ENCODE measurements at places on chromosomes 7 and 10. TPM values are rescaled to one million over a fixed set of nuclear protein-coding genes. Genes with fewer than 3 reads are reported as not detected.

GRCh38 chr10:67098461-67098860, 172.6 kb downstream of the LRRTM3 start:
- no peak for DNase-seq

The SYT15B gene
- not detected for total RNA-seq

DNA sequence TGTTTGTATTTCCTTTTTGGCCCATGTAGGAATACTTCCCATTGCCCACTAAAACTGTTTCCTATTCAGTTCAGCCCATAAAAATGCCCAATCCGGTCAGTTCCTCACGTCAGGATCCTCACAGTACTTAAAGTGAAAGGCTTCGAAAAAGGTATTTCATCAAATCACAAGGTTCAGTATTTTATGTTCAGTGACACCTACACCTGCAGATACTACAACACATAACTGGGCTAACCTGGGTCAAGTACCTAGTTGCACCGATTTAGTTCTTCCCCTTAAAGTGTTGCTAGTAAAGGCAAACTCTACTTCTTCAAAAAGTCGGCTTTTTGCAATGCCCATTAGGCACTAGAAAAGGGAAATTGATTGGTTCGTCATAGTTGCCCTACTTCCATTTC, 1.1 kb downstream of the SNX13 start:
- peak; percentile 30 for DNase-seq

DNA sequence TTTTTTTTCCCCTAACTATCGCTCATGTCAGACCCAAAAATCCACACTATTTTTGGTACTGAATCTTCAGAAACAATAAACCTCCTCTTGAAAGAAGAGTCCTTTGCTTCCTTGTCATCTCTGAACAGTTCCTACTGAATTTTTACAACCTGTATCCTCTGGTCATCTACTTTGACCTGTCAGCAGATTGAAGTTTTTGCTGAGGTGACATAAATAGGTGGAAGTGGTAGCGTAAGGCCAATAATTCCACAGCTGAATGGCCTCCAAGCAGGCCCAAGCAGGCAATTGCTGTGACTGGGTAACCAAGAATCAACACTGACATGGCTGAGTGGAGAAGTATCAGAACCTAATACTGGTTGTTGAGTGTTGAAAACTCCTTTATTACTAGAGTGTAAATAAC, 117.4 kb upstream of the MAGI2 start:
- no peak for DNase-seq

The STAMBPL1 gene
- not detected for total RNA-seq

- no peak for DNase-seq
Measured at GRCh38 chr10:80416479-80417098, 8.2 kb downstream of the PRXL2A start.

The HOXA9 gene
- total RNA-seq = 71.2 TPM

The SMARCD3 gene
- total RNA-seq = 65.7 TPM

- no peak for DNase-seq
Measured at GRCh38 chr10:7282457-7282856, 128.4 kb downstream of the SFMBT2 start.

The GLI3 gene
- not detected for total RNA-seq

- DNase-seq = no peak
Measured at GRCh38 chr10:15420858-15421257, 49.8 kb upstream of the FAM171A1 start.

- DNase-seq = no peak
Measured at GRCh38 chr7:159093351-159093971, 51.2 kb downstream of the VIPR2 start.

GRCh38 chr10:61964949-61965702, 63.6 kb downstream of the ARID5B start:
- DNase-seq = no peak

The DNA2 gene
- total RNA-seq = 41.0 TPM

- DNase-seq = no peak
Measured at GRCh38 chr7:80347173-80347572, 164.7 kb downstream of the GNAT3 start.

The PCGF5 gene
- total RNA-seq = 0.07 TPM

The GSTO2 gene
- total RNA-seq = 16.6 TPM

GRCh38 chr7:50653126-50653864, 88.1 kb upstream of the DDC start:
- DNase-seq = no peak

DNA sequence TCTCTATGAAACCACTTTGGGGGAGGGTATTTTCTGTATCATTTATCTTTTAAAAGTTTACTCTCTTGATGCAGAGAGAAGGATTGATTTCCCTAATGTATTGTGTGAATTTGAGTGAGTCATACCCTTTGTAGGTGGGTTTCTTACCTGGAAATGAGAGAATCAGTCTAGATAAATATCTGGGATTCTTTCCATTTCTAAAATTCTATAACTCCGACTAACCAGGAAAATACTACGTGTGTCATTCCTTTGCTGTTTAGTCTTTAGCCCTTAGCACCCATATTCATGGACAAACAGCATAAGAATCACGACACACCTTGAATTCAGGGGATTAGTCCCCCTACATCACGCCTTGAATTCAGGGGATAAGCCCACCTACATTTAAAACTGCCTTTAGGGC, 139.1 kb downstream of the GATA3 start:
- DNase-seq = no peak

DNA sequence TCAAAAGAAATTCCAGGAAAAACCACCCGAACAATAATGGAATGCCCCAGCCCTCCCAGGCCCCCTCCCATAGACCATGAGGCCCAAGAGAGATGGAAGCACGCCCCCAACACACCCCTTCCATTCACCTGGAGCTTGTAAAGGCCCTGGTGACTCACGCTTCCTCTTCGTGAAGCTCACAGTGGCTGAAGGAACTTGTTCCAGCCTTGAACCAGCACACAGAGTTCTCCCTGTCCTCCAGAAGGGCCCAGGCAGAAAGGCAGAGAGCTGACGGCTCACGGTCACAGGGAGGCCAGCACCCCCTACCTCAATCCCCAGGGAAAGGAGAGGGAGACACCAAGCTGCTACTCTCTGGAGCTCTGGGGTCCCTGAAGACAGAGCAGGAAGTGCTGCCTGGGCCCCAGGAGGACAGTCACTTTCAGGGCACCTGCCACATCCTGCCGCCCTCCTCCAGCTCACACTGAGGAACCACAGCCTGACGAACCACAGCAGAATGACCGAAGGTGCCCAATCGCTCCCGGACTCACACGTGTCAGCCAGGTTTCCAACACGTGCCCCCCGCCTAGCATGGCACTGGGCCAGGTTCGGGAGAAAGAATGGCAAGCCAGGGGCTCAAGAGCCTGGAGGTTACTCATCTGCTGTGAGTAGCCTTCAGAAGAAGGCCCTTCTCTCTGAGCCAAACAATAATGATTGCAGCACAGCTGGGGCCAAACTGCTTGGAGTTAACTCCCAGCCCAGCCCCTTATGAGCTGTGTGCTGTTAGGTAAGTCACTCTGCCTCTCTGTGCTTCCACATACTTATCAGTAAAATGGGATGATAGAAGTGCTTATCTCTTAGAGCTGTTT, 52.8 kb downstream of the DLG5 start:
- no peak for DNase-seq

DNA sequence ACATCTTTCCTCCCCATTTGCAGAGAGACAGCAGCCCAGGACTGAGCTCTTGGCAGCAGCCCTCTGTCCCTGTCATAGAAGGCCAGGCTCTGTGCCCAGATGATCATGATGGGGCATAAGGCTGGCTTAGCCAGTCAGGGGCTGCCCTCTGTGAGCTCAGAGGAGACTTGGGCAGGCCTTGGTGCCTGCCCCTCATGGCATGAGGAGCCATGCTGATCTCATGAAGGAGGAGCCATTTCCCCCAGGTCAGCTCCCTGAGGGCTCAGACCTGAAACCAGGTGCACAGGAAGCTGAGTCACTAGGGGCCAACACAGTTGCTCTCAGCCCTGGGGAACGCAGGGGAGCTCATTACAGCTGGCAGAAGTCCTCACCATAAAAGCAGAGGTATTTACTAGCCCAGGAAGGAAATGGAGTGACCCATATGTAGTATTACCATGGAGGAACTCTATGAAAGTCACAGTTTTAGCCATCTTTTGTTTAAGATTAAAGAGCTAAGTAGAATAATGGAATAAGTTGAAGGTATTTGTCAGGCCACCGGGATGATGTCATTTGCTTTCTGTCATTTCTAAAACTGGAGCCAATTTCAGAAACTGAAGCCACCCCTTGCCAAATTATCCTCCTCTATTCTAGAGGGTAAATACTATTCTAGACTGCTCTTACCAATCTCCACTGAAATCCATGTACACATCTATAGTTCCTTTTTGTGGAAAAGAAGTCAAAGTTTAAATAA, 362.4 kb upstream of the ZNF32 start:
- peak; percentile 76 for DNase-seq

DNA sequence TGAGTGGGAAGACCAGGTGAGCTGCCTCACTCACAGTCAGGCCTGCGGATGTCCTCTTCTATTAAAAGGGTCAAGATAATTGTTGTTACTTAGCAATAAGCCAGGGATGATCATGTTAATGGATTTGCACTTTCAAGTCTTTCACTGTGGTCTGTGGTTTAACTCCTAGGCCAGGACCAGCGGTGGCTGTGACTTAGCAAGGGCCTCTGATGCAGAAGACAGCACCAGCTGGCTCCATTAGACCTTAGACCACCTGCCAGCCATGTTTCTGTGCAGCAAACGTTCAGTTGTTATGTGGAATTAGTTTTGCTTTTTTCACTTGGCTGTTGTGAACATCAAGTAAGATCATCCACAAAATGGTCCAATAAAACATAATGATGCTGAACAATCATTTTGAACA, 537.3 kb downstream of the TNS3 start:
- DNase-seq = no peak

The SLC26A4 gene
- total RNA-seq = 0.03 TPM

The COL17A1 gene
- 0.03 TPM for total RNA-seq

- peak; percentile 34 for DNase-seq
Measured at GRCh38 chr10:79347894-79348639, 798 bp downstream of the PPIF start.

DNA sequence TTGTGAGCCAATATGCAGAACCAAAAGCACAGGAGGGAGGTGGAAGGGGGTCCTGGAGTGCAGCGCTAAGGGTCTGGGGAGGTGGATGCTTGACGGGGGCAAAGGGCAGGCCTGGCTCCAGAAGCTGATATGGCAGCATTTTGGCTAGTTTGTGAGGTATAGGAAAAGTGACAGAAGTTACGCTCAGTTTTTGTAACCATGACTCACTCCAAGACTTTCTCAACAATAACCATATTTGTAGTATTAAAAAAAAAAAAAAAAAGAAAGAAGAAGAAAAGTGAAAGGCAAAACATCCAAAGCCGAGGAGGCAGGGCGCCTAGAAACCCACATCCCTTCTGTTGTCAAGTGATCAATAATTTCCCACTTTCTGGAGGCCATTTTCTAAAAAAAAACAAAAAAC, 92.3 kb downstream of the RNF216 start:
- no peak for DNase-seq

GRCh38 chr10:105840288-105840770, 1199.2 kb downstream of the SORCS3 start:
- no peak for DNase-seq

DNA sequence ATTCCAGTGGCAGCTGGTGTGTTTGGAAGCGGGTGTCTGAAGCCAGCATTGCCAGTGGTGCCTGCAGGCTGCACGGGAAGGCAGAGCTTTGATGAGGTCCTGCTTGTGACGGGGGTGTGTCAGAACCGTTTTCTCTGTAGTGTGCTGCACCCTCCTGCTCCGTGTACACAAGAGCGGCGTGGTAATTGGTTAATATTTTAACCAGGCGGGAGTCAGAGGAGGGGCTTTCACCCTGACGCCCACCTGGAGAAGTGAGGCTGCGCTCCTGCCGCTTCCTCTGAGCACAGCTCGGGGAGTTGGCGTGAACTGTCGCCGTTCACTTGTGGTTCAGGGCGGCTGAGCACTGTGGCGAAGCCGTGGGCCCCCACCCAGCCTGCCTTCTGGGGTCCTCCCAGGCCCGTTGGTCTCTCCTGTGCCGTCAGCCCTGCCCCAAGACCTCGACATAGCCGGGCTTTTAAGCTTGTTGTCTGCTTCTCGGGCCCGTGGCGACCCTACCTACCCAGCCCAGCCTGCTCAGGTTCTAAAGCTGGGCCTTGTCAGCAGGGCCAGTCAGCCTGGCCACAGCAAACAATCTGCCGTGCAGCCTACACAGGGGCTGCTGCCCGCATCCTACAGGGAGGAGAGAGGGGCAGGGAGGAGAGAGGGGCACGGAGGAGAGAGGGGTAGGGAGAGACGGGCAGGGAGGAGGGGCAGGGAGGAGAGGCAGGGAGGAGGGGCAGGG, 11.6 kb downstream of the NKX6-2 start:
- no peak for DNase-seq

The TYW1B gene
- total RNA-seq = 0.80 TPM

The CNTNAP2 gene
- not detected for total RNA-seq

GRCh38 chr7:26853788-26854393, 10.5 kb downstream of the SKAP2 start:
- DNase-seq = peak; percentile 27

DNA sequence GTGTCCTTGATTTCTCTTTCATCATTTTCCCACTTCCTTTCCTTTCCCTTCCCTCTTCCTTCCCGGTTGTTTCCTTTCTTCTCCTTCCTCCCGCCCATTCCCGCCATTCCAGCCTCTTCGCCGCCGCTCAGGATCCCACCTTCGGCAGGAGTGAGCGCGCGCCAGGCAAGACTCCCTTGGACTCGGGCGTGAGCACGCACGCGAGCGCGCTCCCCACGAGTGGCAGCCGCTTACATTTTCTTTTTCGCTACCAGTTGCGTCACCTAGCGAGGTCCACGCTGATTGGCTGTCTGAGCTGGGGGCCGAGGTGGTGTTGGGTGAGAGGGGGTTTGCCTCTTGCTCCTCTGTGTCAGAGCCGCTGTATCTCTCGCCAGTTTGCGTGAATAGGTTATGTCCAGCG, 11.8 kb downstream of the ZAN start:
- DNase-seq = no peak

The PAPSS2 gene
- total RNA-seq = not detected

DNA sequence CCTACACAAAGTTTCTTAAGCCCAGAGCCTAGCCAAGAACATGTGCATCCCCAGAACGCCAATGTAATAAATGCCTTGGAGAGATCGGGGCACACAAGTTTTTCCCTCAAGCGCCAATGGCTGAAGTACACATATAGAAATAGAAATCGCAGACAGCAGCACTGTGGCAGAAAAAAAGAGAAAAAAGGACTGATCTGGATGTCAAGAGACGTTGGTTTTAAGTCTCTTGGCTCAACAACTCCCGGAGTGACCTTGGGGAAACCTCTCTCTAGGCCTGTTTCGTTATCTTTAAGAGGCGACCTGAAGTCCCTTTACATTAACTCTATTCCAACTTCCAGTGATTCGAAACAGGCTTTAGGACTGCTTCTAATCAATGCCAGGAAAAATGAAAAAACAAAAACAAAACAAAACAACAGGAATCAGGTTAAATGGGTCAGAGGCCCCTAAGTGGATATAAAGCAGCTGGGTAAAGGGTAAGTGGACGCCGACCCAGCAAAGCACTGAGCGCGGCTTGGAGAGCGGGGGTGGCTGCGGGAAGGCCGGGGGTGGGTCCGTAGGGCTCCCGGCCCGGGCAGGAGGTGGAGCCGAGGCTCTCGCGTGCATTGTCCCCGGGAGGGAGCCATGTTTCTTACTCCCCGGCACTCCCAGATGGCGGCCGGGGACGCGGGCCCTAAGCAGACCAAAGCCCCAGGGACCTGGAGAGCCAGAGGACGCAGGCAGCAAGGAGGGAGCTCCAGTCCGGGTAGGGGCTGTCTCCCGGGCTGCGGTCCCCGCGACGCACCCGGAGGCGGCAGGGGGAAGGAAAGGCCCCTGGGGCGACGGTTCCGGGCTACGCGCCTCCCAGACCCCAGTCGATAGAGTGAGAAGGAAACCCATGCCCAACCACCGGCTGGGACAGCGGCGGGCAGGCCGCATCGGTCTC, 757 bp downstream of the EIF3A start:
- DNase-seq = peak; percentile 52

The ZCWPW1 gene
- 0.54 TPM for total RNA-seq

GRCh38 chr10:91700273-91700672, 67.4 kb upstream of the PPP1R3C start:
- peak; percentile 11 for DNase-seq

The RPA3 gene
- total RNA-seq = 170 TPM

The OPN4 gene
- total RNA-seq = not detected

The ADAP1 gene
- total RNA-seq = 21.3 TPM

Measured in G401 (cell line).